ENCODE measurements at places on chromosomes 12 and 14.
A peak's percentile ranks its signal among the peaks of the same experiment; 100 is the strongest.

- peak; percentile 56 for DNase-seq
Measured at GRCh38 chr14:90551070-90551704, 154.4 kb downstream of the CALM1 start.

- no peak for DNase-seq
Measured at GRCh38 chr12:727321-727720, 25.1 kb upstream of the WNK1 start.

DNA sequence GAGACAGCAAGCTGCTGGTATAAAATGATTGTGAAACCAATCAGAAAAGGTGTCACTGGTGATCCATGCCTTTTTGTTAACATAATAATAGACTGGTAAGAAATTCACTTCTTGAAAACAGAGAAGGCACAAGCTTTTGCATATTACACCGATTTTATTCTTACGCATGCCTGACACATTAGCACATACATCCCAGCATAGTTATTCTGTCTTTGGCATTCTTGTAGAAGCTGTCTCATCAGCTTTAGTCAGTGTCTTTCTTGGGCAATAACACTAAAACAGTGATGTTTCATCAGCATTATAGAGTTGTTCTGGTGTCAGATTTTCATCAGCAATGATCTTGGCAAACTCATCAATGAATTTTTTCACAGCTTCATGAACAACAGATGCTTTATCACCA, 283.4 kb upstream of the TMTC1 start:
- peak; percentile 63 for DNase-seq

GRCh38 chr12:94260017-94260416, 111.6 kb downstream of the PLXNC1 start:
- no peak for DNase-seq

- DNase-seq = no peak
Measured at GRCh38 chr12:115374480-115375185, 690.7 kb upstream of the TBX3 start.

- DNase-seq = no peak
Measured at GRCh38 chr14:25887251-25887878, 710.5 kb downstream of the NOVA1 start.

DNA sequence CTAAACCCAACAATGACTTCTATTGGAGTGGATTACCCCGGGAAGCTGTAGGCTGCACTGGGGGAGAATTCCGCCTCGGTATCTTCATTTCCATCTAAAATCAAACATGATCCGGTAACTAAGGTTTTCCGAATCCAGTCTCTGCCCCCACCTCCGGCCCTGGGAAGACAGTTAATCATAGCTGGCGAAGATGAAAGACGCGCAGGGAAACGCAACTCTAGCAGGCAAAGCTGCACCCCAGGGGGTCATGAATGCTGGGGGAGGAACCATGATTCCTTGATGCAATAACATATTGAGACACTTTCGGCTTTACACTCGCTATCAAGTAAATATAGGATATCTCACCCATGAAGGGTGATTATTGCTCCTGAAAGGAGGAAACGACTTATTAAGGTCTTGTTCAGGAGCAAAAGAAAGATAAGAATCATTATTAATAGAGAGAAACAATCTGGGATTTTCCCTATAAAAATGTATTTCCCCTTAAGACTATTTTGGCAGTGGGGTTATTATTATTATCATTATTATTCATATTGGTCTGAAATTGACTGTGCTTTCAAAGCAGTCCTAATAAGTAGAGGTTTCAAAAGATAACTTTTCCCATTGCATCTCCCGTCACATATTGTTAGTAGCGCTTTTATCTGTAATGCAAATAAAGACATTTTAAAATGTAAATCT, 614.9 kb downstream of the VRK1 start:
- DNase-seq = no peak

- no peak for DNase-seq
Measured at GRCh38 chr12:46217541-46218321, 51.1 kb downstream of the SLC38A1 start.

- no peak for DNase-seq
Measured at GRCh38 chr12:105120551-105120950, 13.0 kb downstream of the WASHC4 start.

GRCh38 chr12:55073043-55074022, 52.9 kb upstream of the OR9K2 start:
- DNase-seq = peak; percentile 31

- DNase-seq = no peak
Measured at GRCh38 chr14:89270439-89271227, 146.4 kb downstream of the FOXN3 start.

GRCh38 chr12:75853626-75854025, 177.9 kb downstream of the PHLDA1 start:
- DNase-seq = no peak

Measured in foreskin fibroblast (primary cell).